ENCODE measurements at places on chromosomes 4 and X.

GRCh38 chrX:101686574-101686973 lies 26.9 kb upstream of the ARMCX2 start:
- no peak for ATAC-seq

DNA sequence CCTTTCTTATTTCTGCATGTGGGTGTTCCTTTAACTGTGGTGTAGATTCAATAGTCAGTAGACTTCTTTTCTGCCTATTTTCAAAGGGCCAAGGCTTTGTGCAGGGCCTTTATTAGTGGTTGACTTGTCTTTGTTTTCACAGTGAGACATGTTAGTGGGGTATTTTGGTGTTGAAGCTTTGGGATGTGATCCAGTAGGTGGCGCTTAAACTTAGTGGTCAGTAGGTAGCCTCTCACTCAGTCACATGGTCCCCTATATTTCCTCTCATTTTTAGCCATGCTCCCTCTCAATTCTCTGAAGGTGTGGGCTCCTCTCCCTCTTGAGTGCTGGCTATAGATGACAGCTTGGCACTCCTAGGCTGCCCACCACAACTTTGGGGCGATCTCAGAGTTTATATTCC lies 23.4 kb upstream of the SLC10A7 start:
- no peak for ATAC-seq

DNA sequence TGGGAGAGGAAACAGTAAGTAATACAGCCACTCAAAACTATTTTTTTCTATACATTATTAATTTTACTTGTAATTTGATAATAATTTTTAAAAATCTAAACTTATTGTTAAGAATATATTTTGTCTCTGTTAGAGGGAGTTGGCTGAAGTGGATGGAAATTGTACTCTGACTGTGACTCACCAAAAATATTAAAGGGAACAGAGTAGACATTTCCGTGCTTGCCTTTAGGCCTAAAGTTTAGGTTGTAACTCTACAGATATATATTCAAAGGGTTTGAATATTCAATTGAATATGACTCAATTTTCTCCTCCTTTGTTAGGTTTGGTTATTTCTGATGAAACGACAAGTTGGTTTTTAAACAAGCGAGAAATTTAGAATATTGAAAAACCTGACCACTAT lies 128.3 kb upstream of the PITX2 start:
- no peak for ATAC-seq

GRCh38 chr4:129822701-129823100 lies 726.7 kb downstream of the C4orf33 start:
- ATAC-seq: no peak

DNA sequence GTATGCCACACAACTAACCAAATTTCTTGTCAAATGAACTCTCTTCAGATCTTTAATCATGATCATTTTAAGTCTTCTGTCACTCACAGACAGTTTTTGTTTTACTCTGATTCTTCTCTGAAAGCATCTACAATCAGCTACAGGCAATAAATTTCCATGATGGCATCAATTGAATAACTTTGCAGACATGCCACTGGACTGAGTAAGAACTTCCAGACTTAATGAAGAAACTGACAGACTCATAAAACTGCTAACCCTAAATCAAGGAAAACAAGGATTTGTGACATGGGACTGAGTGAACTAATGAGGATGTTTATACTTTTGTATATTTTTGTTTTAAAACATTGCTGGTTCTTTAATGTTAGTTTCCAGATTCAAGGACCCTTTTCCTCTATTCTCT lies 5.5 kb upstream of the PPP1R2C start:
- ATAC-seq: no peak

- no peak for ATAC-seq
Observed at GRCh38 chr4:77699731-77700210, 94.2 kb downstream of the CXCL13 start.

DNA sequence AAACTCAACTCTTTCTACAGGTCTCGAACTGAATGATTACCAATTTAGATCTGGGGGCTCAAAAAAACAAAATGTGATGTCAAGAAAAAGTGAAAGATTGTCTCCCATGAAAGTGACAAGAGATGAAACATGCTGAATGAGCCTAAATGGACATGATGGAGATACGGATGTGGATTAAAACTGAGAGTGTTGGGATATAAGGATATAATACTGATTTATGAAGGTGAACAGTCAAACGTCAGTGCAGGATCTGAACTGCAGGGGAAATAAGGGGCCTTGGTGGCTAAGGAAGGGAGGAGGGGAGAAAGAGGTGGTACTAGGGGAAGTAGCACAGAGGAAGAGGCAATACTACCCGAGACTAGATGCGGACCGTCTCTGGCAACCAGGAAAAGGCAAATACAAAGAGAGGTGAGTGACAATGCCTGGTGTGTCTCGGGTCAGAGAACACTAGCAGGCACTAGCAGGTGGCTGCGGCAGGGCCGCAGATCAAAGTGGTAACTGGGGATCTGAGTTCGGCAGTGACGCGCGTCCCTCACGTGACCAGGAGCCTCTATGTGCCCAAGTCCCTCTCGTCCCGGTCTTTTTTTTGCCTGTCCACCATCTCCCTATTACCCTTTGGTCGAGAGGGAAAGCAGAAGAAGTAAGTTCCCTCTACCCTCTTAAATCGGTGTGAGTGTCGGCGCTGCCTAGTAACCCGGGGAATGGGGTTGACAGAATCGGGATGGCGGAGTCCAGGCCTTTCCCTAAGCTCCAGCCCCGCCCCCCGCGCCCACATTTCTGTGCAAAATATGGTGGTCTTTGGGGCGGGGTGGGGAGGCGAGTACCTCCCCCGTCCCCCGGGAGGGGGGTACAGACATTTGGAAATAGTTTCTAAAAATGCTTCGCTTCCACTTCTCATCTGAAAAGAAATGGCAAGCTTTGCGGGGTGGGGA lies at the start of gene TCEAL1:
Gene TCEAL1 (plus strand): TSS at position 590 of the 932 bp plus-strand sequence. CDS start 942 bp downstream, outside the sequence.
- ATAC-seq: peak; percentile 57

GRCh38 chrX:153608376-153608775 lies 9.4 kb upstream of the CCNQ start:
- no peak for ATAC-seq

GRCh38 chr4:18815081-18815778 lies 793.7 kb upstream of the LCORL start:
- ATAC-seq: no peak

- ATAC-seq: no peak
Observed at GRCh38 chrX:72125331-72126047, 6.2 kb downstream of the RTL5 start.

GRCh38 chr4:139241086-139241783 lies 38.8 kb downstream of the MGARP start:
- ATAC-seq: no peak

DNA sequence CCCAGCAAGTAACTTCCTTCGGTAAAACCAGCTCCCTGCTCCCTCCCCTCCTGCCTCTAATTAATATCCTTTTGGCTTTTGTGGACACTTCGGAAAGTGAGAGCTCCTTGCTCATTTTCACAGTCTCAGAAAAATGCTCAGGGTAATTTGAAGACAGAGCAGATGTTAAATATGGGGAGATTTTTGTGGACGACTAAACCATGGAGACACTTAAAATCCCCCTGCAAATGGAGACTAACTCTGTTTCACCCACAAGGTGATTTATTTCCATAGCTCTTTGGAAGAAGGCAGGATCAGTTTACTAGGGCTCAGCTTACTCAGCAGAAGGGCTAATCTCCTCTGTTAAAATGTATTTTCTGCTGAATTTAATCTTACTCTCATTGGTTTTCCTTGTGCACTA lies 12.2 kb upstream of the AMOT start:
- no peak for ATAC-seq

DNA sequence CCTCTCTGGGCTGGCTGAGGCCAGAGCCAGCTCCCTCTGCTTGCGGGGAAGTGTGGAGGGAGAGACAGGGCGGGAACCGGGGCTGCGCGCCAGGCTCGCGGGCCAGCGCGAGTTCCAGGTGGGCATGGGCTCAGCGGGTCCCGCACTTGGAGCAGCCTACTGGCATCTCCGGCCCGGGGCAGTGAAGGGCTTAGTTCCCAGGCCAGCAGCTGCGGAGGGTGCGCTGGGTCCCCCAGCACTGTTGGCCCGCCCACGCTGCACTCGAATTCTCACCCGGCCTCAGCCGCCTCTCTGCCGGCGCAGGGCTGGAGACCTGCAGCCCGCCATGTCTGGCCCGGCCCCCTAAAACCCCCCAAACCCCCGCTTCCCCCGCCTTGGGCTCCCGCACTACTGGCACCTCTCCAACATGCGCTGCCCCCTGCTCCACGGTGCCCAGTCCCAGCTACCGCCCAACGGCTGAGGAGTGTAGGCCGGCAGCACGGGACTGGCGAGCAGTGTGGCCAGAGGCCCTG lies 33.8 kb upstream of the FAT4 start:
- no peak for ATAC-seq

GRCh38 chr4:10164877-10165283 lies 48.3 kb upstream of the WDR1 start:
- ATAC-seq: no peak

- ATAC-seq: no peak
Observed at GRCh38 chr4:184477201-184477999, 3.0 kb upstream of the IRF2 start.

GRCh38 chr4:90118527-90119195 lies 8.5 kb upstream of the CCSER1 start:
- ATAC-seq: no peak

DNA sequence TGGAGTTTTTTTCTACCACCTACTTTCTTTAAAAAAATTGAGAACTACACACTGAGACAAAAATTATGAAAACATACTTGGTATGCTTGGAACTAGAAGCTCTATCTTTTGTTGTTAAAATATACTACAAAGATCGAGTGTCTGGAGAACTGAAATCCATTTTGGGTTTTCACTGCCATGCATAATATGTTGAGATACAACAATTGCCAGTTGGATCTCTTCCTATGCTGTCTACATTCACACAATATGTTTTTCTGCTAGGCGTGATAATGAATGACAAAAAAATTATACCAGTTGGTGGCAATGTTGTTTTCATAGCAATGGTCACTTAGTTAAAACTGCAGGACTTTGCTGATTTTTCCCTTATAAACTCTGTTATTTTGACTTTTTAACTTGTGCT lies 605.4 kb upstream of the LCORL start:
- ATAC-seq: no peak

DNA sequence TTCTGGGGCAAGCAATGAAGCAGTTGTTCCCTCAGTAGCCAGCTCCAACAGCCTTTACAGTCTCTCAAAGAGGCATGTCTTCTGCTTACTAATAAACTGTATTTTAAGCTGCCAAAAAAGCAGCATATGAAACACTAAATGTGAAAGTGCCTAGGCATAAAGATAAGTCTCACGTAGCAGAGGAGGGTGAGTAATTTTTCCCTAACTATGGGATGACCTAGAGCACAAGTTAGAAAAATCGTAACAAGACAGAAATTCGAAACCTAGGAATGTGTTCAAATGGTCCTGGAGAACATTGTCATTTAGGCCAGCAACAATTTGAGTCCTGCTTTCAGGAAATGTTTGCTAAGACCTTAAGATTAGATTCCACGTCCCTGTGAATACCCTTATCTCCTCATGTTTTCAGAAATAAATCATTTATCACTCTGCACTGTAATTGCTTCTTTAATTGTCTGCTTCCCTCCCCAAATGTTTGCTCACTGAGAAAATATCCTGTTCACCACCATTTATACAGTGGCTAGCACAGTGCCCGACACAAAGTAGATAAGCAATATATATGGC lies 222.2 kb downstream of the KCNIP4 start:
- no peak for ATAC-seq

- ATAC-seq: peak; percentile 78
Observed at GRCh38 chrX:154436374-154436982, 476 bp upstream of the GDI1 start.

DNA sequence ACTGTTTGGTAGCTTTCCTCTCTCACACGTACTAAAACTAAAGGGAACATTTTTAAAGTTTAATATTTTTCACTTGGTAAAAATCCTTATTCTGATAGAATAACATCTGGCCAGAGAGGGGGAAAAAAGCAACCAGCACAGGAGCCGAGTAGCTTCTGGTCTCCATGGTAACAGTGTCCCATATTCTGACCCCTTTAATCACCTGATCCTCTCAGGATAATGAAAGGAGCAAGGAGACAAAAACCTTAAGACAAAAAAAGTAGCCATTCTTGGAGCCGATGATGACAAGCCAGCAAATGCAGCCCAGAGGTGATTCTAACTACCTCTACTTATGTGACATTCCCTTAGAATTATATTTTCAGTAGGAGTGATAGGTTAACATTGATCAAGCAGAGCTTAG lies 126.6 kb downstream of the SLC39A8 start:
- no peak for ATAC-seq

DNA sequence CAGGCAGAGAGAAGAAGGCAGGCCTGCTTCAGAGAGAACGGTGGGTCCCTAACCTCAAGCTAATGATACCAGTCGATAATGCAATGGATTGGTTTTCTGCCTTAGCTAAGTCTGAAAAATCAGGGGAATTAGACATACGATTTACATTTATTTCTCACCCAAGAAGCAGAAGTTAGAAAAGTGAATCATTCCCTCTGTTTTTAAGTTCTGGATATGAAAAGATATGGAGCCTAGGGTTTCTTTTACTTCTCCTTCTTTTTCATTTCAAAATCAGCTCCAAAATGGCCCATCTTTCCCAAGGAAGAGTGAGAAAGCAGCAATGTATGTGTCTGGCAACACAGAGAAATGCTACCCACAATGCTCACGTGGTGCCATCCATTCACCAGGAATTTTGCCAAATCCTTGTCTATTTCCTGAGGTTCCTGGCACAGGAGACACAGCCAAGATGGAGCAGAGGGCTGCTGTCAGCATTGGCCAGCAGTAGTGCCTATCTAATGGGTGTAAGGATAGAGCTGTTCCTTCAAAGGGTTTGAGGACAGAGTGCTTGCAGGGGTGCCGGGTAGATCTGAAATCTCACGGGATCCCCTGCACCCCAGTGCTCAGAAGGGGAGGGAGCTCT lies 231.5 kb downstream of the MAML3 start:
- no peak for ATAC-seq

- ATAC-seq: no peak
Observed at GRCh38 chr4:100391863-100392262, 126.0 kb downstream of the EMCN start.

DNA sequence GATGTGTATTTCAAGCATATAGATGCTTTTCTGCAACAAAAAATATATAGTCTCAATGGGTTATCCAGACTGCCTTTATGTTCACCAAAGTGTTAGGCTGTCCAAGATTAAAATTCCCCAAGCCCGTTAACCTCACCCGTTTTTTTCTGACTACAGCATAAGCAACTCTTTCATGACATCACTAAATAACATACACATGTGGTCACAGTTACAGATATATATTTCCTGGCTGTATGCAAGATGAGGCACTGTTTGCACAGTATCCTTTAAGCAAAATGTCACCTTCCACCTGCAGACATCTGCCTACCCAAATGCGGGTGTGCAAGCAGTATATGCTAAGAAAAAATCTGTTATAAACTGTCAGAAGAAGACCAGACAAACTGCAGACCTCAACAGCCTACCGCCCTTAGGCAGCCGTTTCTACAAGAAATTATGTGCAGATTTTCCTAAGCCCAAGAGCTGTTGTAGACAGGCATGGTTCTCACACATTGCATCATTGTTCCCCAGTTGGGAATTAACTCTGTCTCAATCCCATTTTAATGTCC lies 183.1 kb upstream of the MXRA5 start:
- ATAC-seq: no peak

- ATAC-seq: no peak
Observed at GRCh38 chr4:150990993-150991392, 24.1 kb downstream of the LRBA start.

All from activated CD4-positive, CD25-positive, alpha-beta regulatory T cell treated with anti-CD3 and anti-CD28 coated beads, Interleukin-2, amount 50 U/mL, for 24 hours (primary cell).